ENCODE measurements at places on chromosomes 2 and 18.

DNA sequence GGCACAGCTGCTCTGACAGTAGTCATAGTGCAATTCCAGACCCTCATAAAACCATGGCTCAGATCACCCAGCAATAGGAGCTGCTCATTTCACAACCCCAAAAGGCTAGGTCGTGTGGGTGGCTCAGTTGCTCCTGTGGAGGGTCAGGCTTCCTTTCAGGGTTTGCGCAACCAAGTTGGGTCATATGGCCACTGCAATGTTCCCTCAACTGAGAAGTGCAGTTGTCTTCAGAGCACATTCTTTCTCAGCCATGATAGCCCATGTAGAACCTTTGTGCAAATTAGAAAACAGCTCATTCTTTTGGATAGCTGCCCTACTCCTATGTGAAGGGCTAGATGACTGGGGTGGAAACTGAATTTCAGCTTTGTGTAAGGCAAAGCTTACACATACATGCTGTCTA, 3.2 kb downstream of the SERPINB13 start:
- DNase-seq: no peak

GRCh38 chr2:219296142-219296541, 13.1 kb downstream of the PTPRN start:
- no peak for DNase-seq

DNA sequence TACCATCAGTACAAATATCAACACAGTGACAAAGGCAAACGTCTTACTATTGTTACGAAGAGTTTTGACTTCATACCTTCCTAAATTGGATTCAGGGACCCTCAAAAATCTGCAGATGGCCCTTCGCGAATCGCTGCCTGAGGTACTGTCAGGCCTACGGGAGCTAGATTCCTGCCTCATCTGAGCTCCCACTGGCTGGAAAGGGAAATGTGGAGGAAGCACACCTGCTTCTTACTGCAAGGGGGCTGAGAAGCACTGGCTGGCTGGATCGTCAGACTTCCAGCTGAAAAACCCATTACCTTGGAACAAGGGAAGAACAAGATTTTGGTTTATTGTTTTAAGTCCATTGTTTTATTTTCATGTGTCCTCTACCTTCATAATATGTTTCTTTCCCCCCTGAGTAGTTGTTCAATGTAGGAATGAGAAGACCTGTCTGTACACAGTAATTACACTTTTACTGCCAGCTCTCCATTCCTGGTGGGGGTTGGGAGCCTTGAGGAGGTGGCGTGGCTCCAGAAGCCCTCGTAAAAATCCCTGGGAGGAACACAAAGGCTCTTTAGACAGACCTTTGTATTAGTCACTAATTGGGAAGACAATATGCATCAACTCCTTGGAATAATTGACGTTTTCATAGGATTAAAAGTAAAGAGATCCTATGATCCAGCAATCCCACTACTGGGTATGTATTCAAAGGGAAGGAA, 124.1 kb upstream of the NOSTRIN start:
- DNase-seq: no peak

- no peak for DNase-seq
Measured at GRCh38 chr2:162245061-162245460, 1.8 kb upstream of the FAP start.

DNA sequence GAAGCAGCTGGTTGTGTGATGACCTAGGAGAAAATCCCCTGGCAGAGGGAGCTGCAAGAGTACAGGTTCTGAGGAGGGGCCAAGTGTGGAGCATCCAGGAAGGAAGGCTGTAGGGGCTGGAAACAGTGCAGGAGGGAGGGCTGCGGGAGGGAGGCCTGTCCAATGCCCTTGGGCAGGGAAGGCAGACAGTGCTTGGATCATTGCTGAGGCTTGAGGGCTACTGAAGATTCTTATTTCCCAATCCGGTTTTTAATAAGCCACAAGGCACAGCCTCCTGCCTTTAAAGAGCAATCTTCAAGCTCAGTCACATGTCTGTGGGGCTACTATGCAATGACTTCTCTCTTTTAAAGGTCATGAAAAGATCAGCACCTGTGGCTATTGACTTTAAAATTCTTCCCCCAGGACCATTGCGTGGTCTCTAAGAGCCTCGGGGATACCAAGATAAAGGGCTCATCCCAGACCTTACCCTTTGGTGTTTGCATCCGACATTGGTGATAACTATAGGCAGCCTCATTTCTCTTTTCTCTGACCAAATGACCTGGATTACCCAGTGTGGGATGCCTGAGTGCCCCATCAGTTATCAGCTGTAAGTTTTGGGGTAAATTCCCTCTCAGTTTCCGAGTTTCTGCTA, 149.6 kb downstream of the DOCK10 start:
- no peak for DNase-seq

DNA sequence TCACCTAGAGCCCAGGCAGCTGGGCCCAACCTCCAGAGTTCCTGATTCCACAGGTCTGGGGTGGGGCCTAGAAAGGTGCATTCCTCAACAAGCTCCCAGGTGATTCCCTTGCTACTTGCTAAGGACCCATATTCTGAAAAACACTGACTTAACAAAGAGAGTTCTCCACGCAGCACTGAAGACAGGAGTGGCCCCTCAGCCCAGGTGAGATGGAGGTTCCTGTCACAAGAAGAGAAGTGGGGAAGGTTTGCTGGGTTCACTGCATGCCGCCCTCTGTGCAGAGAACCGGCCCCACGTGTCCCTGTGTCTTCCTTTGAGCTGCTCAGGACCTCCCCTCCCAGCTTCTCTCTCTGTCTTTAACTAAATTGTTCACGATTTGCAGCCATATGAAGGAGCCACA, 201.4 kb upstream of the DDX18 start:
- no peak for DNase-seq

DNA sequence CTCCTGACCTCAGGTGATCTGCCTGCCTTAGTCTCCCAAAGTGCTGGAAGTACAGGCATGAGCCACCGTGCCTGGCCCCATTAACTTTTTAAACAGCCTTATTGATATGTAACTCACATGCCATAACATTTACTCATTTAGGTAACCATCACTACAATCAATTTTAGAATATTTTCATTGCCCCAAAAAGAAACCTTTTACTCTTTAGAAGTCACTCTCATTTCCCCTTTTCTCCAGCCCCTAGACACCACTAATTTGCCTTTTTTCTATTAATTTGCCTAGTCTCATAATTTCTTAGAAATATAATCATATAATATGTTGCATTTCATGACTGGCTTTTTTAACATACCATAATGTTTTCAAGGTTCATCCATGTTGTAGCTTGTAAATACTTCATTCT, 57.2 kb upstream of the TACR1 start:
- no peak for DNase-seq

- DNase-seq: no peak
Measured at GRCh38 chr2:193818801-193819499, 1624.2 kb upstream of the TMEFF2 start.

DNA sequence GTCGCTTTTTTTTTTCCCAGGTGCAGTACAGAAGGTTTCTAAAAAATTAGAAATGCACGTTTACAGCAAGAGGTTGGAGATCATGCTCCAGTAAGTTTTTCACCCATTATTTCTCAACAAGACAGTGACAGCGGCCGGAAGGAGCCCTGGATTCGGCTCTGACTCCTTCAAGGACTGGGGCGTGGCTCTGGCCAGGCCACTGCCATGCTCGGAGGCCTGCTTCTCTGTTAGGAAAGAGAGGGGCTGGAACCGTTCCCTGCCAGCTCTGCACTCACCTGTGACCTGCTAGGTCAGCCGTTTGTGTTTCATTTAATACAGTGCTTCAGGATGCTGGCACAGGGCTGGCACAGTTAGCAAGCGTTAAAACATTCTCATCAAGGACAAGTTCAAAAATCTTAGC, 6.7 kb upstream of the IAH1 start:
- DNase-seq: no peak

DNA sequence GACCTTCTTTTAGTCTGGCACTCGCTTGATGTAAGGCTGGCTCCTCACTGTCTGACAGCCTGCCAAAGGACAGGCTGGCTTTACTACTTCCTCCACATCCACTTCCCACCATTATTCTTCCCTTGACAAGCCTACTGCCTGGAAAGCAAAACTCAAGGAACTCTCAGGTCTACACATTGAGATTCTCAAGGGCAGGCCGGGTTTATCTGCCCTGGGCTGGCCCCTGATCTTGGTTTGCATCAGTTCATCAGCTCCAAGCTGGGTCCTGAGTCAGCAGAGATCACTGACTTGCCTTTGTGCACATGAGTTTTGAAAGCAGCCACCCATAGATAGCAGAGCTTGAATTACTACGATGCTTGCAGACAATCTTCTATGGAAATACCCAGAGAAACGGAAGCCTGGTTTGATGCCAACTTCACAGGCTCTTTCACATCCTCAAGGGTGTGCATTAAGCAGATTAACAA, 53.9 kb downstream of the KCTD18 start:
- no peak for DNase-seq

DNA sequence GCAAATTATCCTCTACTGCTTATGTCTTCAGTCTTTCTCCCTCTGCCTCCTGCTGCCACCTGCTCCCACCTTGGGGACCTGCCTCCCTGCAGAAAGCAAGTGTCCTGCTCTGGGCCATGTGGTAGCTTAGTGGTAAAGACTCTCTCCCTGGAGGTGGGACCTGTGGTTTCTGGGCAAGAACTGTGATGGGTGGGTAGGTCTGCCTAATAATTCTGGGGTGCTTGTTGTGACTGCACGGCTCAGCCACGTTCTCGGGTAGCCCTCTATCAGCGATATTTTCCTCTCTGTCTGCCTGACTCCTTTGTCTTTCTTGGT, 16.4 kb upstream of the CD28 start:
- no peak for DNase-seq

DNA sequence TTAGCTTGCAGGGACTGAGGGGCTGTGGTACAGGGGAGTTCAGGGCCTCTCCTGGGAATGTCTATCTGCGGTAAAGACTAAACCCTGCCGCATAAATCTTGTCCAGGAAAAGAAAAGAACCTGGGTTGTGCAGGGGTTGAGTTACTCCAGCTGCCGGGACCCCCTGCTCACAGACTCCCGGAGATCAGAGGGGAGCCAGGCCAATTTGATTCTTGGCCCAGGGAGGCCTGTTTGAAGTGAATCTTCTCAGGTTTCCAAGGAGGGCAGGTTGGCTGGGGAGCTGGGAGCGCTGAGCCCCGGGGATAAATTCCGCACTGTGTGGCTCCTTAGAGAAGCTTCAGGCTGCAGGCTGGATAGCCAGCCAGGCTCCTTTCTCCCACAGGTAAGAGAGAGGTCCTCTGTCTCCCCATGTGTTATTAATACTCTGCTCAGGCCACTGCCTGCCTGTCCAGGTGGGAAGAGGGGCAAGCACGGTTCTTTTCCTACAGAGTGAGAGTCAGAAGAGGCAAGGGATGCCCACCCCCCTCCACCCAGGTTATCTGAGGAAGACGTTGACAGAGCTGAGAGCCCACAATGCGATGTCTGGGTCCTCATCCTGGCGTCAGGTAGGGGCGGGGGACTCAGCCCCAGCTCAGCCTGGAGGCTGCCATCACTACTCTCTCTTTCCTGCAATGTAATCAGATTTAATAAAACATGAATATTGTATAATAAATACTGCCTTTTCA, 82.7 kb downstream of the LONRF2 start:
- no peak for DNase-seq

- DNase-seq: no peak
Measured at GRCh38 chr2:171451074-171451473, 17.0 kb downstream of the DCAF17 start.

GRCh38 chr2:20165677-20166509, 59.0 kb downstream of the SDC1 start:
- DNase-seq: no peak

DNA sequence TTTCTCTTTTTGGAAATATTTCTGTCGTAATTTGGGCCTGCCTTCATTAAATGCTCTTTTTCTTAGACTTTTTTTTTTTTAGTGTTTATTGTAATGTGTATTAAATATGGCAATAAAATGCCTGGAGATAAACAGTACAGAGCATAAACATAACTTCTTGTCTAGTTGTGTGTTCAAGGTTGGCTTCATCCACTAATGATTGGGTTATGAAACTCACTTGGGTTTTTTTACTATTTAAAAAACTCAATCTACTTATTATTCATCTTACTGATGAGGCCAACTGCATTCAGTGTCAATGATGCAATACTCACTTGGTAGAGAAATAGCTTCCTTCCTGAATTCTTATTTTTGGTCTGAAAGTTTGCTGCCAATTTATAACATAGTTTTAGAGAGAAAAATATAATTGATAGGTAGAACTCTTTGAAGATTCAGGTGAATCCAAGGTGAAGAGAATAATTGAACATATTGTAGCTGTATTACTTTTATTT, 144.2 kb upstream of the NABP1 start:
- DNase-seq: no peak

- no peak for DNase-seq
Measured at GRCh38 chr2:178553047-178553446, 72.8 kb downstream of the PLEKHA3 start.

DNA sequence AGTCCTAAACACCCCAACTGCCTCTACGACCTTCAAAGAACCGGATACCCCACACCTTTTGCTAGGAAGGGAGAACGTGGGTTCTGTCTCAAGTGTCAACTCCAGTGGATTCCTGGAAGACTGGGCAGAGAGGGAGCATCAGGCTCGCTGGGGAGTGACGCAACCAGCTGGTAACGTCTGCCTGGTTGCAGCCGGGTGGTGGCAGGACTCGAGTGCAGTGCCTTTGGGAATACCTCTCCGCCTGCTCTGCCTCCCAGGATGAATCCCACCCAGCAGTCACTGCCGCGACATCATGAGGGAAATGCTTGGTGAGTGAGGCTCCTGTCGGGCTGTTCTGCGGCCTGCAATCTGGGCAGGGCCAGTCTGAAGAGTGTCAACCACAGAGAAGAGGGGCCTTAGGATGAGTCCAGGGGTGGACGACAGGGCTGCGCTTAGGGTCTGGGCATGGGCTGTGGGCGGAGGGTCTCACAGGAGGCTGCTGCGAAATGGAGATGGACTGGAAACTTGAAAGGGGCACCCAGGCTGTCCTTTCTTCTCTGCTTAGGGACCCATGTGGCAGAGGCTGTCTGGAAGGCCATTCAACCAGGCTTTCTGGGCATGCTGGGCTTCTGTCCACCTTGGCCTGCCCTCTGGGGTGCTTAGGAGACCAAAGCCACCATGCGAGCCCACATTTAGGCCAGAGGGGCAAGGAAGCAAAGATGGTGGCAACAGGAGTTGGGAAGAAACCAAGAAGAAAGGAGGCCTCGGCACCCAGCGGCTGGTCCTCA, 12.9 kb downstream of the GPR17 start:
- DNase-seq: no peak

DNA sequence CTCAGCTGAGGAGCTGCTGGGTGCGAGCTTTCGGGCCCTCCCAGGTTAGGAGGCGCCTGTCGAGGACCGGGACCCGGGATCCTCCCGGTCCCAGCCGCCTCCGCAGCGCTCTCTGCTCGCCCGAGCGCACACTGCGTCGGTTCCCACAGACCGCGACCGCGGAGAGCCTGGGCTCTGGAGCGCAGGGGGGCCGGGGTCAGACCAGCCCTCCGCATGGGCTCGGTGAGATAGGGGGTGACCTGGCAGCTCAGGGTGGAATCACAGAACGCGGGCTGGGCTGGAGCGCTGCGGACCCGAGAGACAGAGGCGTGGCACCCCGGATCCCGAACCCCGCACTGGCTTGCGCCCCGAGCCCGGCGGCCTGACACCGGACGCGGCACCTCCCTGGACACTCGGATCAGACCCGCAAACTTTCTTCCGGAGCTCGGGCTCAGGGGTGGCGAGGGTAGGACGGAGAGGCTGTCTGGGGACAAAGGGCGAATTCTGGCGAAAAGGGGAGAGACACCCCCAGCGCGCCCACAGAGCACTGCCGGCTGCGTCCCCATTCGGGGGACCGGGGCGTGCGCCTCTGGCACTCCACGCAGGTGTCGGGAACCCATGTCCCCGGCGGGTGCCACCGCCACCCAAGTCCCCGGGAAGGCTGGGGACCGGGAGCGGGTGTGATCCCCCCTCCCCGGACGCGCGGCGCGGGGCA, 612 bp downstream of the DIPK1C start:
- DNase-seq: no peak

GRCh38 chr2:84946204-84947009, 24.6 kb upstream of the KCMF1 start:
- DNase-seq: no peak
